GDM1 (cell line): ENCODE measurements at places on chromosomes 11 and 22.

DNA sequence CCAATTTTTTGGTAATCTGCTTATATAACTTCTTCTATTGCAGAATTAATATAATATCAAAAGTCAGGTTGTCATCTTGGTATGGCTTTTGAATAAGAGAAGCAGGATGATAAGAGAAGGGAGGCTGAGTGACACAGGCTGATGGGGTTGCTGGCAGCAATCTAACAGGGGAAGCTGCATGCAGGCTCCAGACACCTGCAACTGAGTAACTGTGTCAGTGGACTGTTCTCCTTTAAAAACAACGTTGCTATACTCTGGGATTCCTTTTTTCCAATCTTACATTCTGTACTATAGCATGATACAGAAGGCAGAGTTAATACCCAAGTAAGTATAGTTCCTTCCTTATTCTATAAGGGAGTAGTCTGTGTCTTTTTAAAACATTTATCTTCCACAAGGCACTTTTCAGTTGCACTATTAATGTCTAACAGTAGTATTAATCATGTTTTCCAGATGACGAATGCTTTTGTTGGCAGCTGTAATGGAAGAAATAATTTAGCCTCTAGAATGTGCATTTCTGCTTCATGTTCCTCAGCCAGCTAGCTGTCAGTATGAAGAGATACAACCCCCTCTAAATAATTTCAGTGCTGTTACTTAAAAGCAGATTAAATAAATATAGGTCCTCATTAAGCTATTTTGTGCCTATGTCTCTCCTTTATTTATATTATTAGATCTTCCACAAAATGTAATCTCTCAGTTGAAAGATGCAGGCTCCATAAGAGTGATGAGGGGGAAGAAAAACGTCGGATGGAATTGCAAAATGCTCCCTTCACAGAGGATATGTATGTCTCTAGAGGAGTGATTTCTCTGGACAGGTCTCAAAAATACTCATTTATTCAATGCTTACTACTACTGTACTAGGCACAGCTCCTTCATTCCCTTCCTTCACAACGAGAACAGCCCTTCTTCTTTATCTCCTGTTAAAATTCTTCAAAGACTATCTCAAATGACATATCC is 50.8 kb downstream of the ATG16L2 start:
- DNase-seq: no peak

DNA sequence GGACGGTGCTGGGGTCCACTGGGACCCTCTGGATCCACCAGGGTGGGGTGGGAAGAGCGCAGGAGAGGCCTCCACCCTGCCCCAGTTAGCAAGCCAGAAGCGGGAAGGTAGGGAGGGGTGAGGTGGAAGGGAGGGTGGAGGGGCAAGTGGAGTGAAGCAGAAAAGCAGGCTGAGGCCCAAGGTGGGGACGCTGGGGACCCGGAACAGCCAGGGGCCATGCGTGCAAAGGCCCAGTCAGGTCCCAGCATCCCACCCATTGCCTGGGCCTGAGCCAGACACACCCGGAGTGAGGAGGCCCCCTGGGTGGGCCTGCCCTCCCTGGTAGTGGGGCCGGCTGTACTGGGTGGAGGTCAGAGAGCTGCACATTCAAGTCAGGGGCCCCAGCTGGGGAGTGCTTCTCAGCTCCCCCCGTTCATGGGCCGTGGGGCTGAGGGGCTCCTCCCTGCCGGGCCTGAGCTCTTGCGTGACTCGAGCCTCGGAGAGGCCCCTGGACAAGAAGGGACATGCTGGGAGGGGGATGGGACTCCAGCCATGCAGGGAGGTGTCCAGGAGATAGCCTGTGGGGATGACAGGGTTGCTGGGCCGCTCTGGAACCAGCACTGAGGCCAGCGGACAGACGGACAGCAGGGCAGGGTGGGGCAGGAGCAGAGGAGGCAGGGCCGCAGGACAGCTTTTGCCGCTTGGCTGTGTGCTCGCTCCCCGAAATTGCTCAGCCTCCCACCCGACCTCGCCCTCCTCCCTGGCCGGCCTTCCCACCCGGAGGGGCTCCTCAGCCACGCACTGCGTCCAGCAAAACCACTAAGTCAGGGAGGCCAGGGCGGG is 7.7 kb downstream of the TNNT3 start:
- DNase-seq: no peak

GRCh38 chr22:47808236-47808635 is 1045.8 kb downstream of the TBC1D22A start:
- DNase-seq: no peak

GRCh38 chr11:17770917-17771316 is 36.3 kb downstream of the KCNC1 start:
- no peak for DNase-seq

- no peak for DNase-seq
Measured at GRCh38 chr11:95296165-95296564, 65.2 kb upstream of the SESN3 start.

DNA sequence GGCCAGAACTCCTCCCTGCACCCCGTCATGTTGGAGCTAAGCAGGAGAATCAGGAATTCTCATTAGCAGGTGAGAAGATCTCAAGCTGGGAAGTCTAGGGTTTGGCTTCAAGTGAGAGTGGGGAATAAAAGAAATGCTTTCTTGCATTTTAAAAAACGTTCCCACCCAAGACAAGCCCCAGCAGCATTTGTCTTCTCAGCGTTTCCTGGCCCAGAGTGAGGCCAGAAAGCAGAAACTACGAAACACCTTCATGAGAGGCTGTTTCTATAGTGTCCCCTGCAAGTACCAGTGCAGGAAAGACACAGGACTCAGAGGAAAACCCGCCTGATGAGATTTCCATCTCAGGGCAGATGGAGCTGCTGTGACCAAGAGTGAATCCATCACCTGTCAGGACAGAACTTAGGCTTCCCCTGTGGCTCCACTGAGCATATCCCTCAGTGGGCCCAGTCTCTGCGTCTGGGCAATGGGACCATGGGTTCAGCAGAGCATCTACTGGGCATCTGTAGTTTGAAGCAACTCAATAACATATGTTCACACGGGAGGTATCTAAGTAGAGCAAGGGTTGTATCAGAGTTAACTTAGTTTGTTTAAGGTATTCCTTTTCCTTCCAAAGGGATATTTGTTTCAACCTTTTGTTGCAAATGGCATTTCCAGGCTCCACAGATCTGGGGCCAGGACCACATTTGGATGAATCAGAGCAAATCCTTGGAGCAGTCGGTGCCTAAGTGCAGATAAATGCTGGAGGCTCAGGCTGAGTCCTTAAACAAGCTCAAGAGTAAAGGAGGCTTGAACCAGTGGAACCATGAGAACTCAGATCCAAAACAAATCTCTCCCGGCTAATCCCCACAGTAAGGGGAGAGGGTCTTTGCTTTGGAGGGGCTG is 548.3 kb downstream of the MIAT start:
- DNase-seq: no peak

- DNase-seq: peak; percentile 71
Measured at GRCh38 chr22:46116491-46116958, 33.8 kb upstream of the PPARA start.

DNA sequence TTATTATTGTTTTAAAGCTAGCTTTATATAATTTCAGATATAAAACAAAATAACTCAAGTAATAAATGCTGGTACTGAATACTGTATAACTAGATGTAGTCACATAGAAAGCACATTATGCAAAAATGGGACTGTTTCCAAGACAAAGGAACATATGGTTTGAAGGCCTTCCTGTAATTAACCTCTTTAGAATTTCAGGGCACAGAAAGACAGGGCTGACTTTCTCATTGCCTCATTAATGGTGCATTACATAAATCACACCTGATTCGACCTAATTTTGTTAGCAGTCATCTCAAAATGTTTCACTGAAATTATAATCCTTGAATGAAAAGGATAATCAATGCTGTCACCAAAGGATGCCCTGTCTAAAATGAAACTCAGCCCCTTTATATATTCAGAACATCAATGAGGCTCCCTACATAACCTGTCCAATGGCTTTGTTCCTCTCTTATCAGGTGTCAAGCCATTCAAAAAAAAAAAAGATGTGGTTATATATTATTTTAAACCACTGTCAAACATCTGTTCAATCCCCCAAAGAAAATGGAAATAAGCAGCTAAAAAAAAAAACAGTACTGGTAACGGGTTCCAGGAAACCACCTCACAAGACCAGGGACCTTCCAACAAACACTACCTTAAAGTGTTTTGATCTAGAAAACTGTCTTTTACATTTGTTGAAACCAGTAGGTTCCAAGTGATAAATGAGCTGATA is 77.4 kb downstream of the FAM168A start:
- no peak for DNase-seq

DNA sequence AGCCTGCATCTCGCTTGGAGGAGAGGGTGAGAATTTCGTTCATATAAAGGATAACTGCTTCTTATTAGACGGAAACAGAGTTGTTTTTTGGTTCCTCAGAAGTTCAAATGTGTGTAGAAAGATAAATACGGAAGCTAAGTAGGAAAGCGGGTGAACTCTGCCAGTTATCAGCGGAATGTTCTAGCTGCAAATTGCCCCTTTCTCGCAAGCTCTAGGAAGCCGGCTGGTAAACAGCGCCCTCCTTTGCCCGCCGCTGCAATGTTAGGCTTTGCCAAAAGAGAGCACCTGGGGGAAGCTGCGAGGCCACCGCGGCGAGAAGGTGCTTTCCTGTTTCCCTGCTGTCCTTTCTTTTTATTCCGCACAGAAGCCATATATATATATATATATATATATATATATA is 67.0 kb downstream of the IGLL5 start:
- peak; percentile 50 for DNase-seq
